ENCODE measurements at places on chromosomes 12 and 14. TPM values are rescaled to one million over a fixed set of nuclear protein-coding genes. Genes with fewer than 3 reads are reported as not detected.

The GPR162 gene
- 9.4 TPM for total RNA-seq

The NANOG gene
- not detected for total RNA-seq

The ATG14 gene
- 15.3 TPM for total RNA-seq

The SUPT16H gene
- total RNA-seq: 125 TPM

The PRIM1 gene
- 21.8 TPM for total RNA-seq

The GYS2 gene
- total RNA-seq: not detected

The IQSEC3 gene
- total RNA-seq: not detected

The CACNA2D4 gene
- total RNA-seq: 0.43 TPM

The NTF3 gene
- not detected for total RNA-seq

The RNASE12 gene
- total RNA-seq: not detected

The ZNF26 gene
- total RNA-seq: 15.8 TPM

The CLEC4D gene
- total RNA-seq: not detected

The RGS6 gene
- not detected for total RNA-seq

All from thoracic aorta endothelial cell (primary cell).